ENCODE measurements at places on chromosomes 2 and 18.

GRCh38 chr2:25787020-25787419, 91.3 kb downstream of the ASXL2 start:
- DNase-seq, result no peak

DNA sequence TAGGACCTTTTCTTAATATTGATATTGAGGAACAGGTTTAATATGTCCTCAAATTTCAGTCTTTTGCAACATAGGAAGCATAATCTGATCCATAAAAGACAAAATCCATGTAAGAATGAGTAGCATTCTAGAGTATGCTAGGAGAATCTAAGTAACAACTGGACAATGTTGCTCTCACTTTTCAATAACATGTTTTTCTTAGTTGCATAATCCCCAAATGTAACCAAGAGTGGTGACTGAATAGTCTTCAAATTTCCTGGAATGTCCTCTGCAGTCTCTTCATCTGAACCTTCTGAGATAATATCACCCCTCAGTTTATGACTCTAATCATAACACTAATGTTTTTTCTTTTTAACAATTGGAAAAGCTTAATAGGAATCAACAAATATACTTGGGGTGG, 110.0 kb upstream of the ZEB2 start:
- DNase-seq, result no peak

GRCh38 chr2:36058076-36058475, 297.5 kb upstream of the CRIM1 start:
- no peak for DNase-seq

DNA sequence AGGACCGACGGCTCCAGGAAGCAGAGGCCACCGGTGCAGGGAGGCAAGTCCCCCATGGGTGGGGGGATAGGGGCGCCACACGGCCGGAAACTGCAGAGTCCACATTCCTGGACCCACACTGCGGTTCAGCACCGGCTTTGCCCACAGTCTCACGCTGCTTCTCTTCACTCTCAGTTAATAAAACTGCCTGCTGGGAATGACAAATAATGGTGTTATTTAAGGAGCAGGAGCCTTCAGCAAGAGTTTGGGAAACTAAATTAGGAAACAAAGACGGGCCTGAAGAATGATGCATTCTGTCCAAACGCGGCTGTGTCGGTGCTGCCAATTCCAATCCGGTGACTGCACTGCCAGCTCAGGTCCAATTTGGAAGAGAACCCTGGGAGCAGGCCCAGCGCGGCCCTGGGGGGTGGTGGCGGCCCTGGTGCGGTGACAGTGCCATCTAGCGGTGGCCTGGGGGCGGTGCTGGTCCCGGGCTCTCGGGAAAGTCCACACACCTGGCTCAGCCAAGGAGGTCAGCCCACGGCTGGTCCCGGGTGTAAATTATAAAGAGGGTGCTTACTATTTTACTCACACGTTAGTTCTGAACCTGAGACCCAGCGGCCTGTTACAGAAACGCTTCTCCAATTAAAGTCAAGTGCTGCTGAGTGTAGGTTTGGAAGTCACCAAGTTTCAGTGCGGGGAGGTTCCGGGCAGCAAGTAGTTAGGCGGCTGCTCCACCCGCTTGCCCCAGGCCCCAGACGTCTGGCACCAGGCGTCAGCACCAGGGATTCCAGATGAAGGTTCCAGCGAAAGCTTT, 73.1 kb upstream of the PXDN start:
- peak; percentile 75 for DNase-seq

DNA sequence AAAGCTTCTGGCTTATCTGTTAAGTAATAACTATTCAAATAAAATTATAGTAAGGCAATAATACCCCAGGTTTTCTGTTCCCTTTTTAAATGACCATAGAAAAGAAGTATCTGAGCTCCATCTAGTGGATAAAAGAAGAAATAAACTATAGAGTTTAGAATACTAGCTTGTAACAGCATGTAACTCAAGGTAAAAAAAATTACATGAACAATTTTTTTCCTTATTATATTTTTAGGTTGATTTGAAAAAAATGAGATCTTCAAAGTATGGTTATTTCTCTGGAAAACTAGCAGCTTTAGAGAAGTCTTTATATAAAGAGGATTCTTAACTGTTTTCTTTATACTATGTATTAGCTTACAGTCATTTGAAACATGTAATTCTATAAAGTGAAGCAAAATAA, 58.1 kb downstream of the NCKAP1 start:
- DNase-seq, result no peak

DNA sequence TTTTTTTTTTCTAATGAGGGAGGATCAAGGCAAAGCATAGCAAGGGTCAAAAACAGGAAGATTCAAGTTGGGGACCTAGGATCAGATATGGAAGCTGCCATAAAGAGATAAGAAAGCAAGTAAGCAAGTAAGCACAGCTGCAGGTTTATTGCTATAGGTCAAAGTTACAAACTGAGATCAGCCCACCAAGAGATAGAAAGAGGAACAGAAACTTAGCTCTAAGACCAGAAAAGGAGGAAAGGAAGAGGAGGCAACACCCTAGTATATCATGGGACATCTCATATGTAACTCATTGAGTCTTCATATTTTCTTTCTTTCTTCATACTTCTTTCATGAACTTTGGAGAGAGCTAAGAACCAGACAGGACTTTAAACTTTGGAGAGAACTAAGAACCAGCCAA, 295.9 kb upstream of the CRIM1 start:
- no peak for DNase-seq

- DNase-seq, result no peak
Measured at GRCh38 chr18:24136967-24137373, 1.9 kb upstream of the CABYR start.

DNA sequence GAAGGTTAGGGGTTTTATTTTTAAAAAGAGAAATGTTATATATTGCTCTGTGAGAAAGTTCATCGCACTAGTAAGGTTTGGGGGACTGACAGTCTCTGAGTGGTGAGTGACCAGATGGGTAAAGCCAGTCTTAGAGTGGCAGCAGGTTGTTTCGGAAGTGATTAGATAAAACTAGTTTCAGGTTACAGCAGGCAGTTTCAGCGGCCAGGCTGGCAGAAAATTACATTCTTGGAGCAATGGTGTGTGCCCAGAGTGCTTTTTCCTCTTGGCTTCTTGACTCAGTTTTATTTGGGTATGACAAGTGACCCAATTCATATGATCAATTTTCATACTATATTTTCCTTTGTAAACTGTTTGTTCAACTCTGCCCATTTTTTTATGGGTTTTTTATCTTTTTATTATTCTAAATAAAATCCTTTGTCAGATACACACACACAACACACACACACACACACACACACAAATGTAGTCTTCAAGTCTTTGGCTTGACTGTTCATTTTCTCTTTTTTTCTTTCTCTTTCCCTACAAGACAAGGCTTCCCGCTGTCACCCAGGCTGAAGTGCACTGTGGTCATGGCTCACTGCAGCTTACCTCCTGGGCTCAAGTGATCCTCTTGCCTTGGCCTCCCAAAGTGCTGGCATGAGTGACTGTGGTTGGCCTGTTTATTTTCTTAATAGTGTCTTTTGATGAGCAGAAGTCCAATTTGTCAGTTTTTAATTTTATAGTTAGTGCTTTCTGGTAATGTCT, 30.9 kb downstream of the RALBP1 start:
- no peak for DNase-seq

GRCh38 chr18:79371561-79372121, 24.1 kb upstream of the NFATC1 start:
- DNase-seq, result no peak

DNA sequence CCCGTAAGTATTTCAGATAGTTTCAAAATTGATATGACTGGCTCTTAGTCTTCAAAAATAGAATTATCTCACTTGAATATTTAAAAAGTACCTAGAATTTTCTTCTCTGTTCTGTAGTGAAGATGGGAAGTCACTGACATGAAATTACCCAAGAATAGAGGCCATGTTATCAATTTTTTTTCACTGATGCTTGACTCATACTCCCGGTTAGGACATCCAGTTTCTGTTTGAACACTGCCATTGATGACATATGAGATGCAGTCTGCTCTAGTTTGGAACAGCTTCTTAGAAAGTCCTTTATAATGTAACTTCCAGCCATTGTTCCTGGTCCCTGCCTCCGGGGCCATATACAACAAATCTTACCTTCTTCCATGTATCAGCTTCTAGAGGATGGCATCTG, 26.0 kb downstream of the MAP3K20 start:
- no peak for DNase-seq

All from GOT3 (cell line).